ENCODE measurements at places on chromosomes 6 and 20. TPM values are rescaled to one million over a fixed set of nuclear protein-coding genes. Genes with fewer than 3 reads are reported as not detected.
A peak's percentile ranks its signal among the peaks of the same experiment; 100 is the strongest.

DNA sequence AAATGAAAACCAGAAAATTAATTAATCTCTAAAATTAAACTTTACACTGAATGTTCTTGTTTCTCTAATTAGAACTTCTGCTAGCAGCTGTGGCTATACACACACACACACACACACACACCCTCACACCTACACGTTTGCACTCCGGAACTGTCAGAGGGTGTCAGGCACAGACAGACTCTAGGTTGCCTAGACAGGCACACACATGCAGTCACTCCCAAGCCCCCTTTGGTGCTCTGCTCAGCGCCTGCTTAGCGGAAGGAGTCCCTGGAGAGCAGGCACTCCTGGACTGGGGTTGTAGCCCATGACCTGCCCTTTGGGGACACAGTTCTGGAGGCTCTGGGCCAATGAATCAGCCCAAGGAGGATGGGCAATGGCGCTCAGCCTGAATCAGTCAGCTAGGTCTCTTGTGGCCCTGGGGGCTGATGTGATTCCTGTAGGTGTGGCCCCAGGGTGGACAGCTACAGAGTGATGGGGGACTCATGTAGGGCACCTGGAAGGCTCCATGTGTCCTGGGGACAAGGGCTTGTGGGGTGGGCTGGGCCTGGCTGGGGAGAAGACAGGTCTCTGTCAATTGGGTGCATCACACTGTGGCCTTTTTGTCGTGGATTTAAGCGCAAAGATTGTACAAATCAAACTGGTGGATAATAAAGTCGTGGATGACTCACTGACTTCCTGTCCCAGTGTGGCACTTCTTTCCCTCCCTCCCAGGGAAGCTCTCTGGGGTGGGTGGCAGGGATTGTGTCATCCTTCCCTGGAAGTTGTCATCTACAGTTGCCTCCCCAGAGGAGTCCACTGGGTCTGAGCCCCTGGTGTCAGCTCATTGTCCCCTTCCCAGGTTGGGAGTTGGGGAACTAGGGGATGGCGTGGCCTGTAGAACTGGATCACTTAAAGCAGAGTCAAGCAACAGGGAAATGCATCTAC is 8.8 kb downstream of the TMEM151B start:
- H3K4me3 ChIP-seq, result no peak overlapping the region
- no peaks in the 10 kb centered on the region for H3K36me3 ChIP-seq
- peaks cover 38% of the 10 kb centered on the region for H3K27me3 ChIP-seq
- DNase-seq, result no peak
- no peaks in the 10 kb centered on the region for H3K4me1 ChIP-seq
- no peak overlapping the region for H3K27ac ChIP-seq

DNA sequence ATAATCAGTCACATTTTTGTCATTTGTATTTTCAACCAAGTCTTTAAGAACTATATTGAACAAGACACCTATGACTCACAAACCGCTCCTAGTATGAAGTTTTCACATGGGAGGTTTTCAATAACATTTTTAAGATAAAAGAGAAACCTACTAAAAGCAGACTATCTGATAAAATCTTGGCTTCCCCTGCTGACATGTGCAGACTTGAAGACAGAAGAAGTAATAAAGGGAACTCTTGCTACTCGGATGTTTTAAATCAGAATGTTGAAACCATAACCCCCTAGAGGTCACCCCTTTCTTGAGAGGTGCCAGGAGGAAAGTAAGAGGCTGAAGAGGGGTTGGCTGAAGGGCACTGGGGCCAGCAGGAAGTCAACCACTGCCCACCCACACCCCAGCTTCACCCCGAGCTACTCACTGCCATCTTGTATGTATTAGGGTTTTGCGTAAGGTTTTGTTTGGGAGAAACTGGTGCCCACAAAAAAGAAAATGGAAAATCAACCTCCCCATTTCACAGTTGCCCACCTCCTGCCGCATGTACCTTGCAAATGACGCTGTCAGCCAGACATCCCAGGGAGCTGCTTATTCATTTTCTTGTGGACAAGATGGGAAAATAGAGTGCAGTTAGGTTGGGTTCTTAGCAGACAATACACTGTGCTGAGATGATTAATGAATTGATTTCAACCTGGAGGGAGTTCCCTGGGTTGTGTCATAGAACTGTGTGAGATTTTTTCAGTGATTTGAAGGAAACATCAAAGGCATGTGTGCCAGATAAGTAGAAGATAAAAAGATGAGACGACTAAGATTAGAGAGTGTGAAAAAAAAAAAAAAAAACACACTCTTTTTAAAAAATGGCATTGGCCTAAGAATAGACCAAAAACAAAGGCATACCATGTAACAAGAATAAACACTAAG is 83.2 kb upstream of the TAB2 start:
- peaks cover 28% of the 10 kb centered on the region for H3K36me3 ChIP-seq
- no peaks in the 10 kb centered on the region for H3K27me3 ChIP-seq
- H3K4me1 ChIP-seq, result peaks cover 47% of the 10 kb centered on the region
- peak; percentile 47 for DNase-seq
- H3K27ac ChIP-seq, result peak overlapping the region; percentile 97

GRCh38 chr6:11416936-11417576 is 120.5 kb upstream of the TMEM170B start:
- H3K36me3 ChIP-seq, result peaks cover 6% of the 10 kb centered on the region
- DNase-seq, result no peak
- H3K27ac ChIP-seq, result no peak overlapping the region

DNA sequence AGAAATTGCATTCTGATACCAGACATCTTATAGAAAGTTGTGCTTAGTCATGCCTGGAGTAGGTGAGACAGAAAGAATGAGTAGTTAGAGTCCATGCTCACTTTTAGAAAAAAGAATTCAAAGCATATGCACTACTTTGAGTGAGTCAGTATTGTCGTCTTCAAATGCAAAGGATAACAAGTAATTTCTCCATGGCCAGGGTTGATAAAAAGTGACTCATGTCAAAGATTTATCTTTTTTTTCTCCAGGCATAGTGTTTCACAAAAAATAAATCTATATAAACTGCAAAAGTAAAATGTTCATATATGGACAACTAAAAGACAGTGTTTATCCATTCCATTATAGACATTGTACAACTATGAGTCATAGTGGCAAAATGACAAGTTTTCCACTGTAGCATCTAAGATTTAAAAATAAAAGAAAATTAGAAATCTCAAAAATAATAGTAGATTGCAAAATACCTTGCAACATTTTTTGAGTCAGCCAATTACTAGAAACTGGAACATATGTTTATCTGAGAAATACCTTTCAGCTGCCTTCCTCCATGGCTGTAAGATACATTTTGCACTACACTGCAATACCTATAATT is 329.6 kb downstream of the GRIK2 start:
- H3K36me3 ChIP-seq, result no peaks in the 10 kb centered on the region
- H3K4me1 ChIP-seq, result no peaks in the 10 kb centered on the region

DNA sequence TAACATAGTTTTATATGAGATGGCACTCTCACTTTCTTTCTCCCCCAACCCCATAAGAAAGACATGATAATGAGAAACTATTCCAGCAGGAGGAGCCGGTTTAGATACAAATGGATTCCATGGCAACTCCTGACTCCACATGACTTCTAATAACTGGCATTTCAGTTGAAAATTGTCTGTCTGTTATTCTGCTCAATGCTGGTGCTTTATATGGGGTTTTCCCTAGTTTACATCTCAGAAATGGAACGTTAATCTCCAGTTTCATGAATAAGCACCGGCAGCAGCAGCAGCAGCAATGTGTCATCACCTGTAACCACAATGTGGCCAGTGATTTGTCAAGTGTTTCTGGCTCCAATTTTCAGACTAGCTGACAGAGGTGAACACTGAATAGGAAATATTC is 8.0 kb upstream of the SIM1 start:
- DNase-seq, result peak; percentile 54
- H3K27me3 ChIP-seq, result peaks cover 89% of the 10 kb centered on the region
- H3K27ac ChIP-seq, result no peak overlapping the region
- H3K36me3 ChIP-seq, result peaks cover 5% of the 10 kb centered on the region
- H3K4me3 ChIP-seq, result no peak overlapping the region

- no peak overlapping the region for H3K4me3 ChIP-seq
- H3K4me1 ChIP-seq, result no peaks in the 10 kb centered on the region
- no peaks in the 10 kb centered on the region for H3K36me3 ChIP-seq
- no peak overlapping the region for H3K27ac ChIP-seq
Observed at GRCh38 chr20:17202030-17202429, 24.8 kb upstream of the PCSK2 start.

DNA sequence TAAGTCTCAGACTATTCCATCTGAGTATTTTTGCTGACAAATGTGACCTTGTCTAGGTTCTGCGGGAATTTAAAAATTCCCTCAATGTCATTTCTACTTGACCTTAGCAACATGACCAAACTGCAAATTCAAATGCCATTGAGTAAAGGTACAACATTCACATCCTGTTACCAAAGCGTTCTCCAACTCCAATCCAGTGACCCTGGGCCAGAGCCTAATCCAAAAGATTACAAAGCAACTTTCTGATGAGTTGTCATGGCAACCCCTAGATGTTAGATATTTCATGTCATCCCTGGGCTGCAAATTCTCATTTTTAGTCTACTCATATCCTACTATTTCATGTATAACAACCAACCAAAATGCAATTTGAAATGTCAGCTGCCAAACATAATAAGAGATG is 65.3 kb downstream of the BACH2 start:
- H3K4me1 ChIP-seq, result peaks cover 94% of the 10 kb centered on the region
- H3K27me3 ChIP-seq, result no peaks in the 10 kb centered on the region
- H3K36me3 ChIP-seq, result peaks cover 80% of the 10 kb centered on the region
- no peak overlapping the region for H3K4me3 ChIP-seq
- H3K27ac ChIP-seq, result peak overlapping the region; percentile 99
- no peak for DNase-seq

DNA sequence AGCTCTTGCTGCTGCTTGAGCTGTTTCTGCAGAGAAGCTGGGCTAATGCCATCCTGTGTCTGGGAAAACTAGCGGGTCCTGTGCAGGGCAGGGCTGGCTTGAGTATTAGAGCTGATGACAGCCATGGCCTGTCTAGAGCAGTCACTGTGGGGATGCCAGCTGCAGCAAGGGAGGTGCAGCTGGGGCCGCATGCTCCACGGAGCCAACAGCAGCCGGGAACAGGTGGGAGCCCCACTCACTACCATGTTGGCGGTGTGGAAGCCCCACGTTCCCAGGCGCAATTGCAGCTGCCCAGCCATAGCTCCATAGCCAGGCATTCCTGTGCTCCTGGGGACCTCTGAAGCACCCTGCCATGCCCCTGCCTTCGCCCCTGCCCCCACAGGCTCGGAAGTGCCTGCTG is 212.9 kb downstream of the TFAP2C start:
- no peaks in the 10 kb centered on the region for H3K4me1 ChIP-seq
- no peaks in the 10 kb centered on the region for H3K27me3 ChIP-seq
- H3K27ac ChIP-seq, result no peak overlapping the region
- no peak overlapping the region for H3K4me3 ChIP-seq
- H3K36me3 ChIP-seq, result no peaks in the 10 kb centered on the region
- DNase-seq, result no peak

MAP7 gene
- total RNA-seq, result 0.78 TPM

- no peak overlapping the region for H3K27ac ChIP-seq
- DNase-seq, result no peak
- peaks cover 7% of the 10 kb centered on the region for H3K36me3 ChIP-seq
- H3K4me1 ChIP-seq, result no peaks in the 10 kb centered on the region
Observed at GRCh38 chr6:31513456-31514165, 15.2 kb upstream of the MCCD1 start.

DNA sequence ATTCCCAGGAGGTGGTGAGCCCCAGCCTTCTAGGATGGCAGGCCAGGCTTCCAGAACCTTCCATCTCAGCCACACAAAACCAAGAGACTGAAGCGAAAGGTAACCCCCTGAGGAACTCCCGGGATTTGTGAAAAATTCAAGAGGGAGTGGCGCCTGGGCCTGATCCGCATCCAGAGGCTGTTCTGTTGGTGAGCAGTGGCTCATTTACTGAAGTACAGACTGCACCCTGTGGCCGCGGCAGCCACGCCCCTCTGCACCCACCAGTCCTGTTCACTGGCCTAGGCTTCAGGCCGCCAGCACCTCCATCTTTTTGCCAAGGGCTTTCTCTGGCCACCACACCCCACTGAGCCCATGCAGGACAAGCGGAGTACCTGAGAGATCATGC is 79.1 kb upstream of the PTPN1 start:
- peaks cover 3% of the 10 kb centered on the region for H3K27me3 ChIP-seq
- H3K4me1 ChIP-seq, result no peaks in the 10 kb centered on the region
- H3K4me3 ChIP-seq, result no peak overlapping the region
- no peak for DNase-seq

PRL gene
- total RNA-seq, result not detected

GRCh38 chr20:48215536-48215935 is 430.3 kb upstream of the SULF2 start:
- H3K4me1 ChIP-seq, result no peaks in the 10 kb centered on the region
- H3K27ac ChIP-seq, result no peak overlapping the region
- H3K36me3 ChIP-seq, result no peaks in the 10 kb centered on the region
- H3K27me3 ChIP-seq, result peaks cover 5% of the 10 kb centered on the region
- DNase-seq, result no peak

DNA sequence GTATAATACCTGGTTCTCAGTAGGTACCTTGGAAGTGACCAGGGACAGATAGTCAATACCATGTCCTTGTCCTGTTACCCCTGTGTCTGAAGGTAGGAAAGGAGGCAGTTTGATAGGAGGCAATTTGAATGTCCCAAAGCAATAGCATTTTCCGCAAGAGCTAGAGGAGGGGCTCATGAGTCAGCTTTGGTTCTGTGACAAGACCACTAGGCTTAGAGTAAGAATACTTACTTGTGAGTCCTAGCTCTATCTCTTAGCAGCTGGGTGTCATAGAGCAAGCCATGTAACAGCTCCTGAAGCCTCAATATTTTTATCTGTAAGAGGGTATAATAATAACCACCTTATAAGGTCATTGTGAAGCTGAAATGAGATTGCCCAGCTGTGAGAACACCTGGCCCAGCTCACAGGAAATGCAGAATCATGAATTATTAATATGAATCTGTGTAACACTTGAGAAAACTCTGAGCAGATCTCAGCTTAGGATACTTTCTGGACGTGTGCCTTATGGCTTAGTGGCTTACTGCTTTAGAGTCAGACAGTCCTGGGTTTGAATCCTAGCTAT is 58.6 kb downstream of the DAAM2 start:
- peaks cover 5% of the 10 kb centered on the region for H3K27me3 ChIP-seq
- no peak overlapping the region for H3K27ac ChIP-seq
- H3K4me1 ChIP-seq, result no peaks in the 10 kb centered on the region

DNA sequence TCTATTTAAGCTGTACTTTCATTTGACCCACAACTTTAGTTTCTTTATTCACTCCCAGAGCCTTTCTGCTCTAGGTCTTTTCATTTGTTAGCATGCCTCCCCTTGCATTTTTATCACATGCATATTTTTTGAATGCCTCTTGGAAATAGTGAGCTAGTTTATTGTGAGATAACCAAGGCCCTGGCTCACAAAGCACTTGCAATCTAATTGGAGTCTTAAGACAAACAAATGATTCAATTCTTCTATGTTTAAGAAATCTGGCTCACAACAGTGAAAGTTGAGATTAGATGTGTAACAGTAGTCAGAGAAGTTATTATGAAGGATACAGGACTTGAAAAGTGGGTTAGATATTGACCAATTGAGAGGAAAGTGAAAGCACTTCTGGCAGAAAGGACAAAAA is 173.4 kb downstream of the MOXD1 start:
- H3K4me3 ChIP-seq, result no peak overlapping the region
- no peak for DNase-seq

Measured in activated naive CD8-positive, alpha-beta T cell treated with anti-CD3 and anti-CD28 coated beads for 36 hours (primary cell).